ENCODE measurements at places on chromosomes 4 and X. TPM values are rescaled to one million over a fixed set of nuclear protein-coding genes. Genes with fewer than 3 reads are reported as not detected.

The SOX3 gene
- total RNA-seq = 2.1 TPM

The LRP2BP gene
- 9.7 TPM for total RNA-seq

The CLNK gene
- 0.16 TPM for total RNA-seq

The APELA gene
- total RNA-seq = 2.7 TPM

The GLRB gene
- 15.2 TPM for total RNA-seq

The SPARCL1 gene
- total RNA-seq = 261 TPM

The JCHAIN gene
- total RNA-seq = 3.0 TPM

The BTK gene
- total RNA-seq = 3.1 TPM

The FATE1 gene
- not detected for total RNA-seq

The USP51 gene
- total RNA-seq = 9.1 TPM

The NXF2B gene
- 0.44 TPM for total RNA-seq

The PPP1R3F gene
- total RNA-seq = 9.8 TPM

The CLDN34 gene
- not detected for total RNA-seq

The PNMA3 gene
- 11.4 TPM for total RNA-seq

The SPANXA2 gene
- not detected for total RNA-seq

The RNF128 gene
- 0.38 TPM for total RNA-seq

The LDB2 gene
- total RNA-seq = 108 TPM

Data from camera-type eye (tissue), 1 donor.